ENCODE measurements at places on chromosomes 12 and 14.

- no peak for DNase-seq
These were observed 154.0 kb upstream of the NUDT4 start for GRCh38 chr12:93223440-93224426.

DNA sequence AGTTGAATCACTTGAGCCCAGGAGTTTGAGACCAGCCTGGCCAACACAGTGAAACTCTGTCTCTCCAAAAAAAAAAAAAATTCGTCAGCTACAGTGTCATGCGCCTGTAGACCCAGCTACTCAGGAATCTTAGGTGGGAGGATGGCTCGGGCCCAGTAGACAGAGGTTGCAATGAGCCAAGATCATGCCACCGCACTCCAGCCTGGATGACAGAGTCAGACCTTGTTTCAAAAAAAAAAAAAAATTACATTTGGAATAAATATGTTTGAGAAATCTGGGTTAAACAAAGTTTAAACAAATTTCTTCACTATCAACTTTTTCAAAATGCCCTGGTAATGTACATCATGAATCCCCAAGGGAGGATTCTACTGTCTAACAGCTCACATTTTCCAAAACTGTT, 187.0 kb upstream of the RASSF8 start:
- no peak for DNase-seq

DNA sequence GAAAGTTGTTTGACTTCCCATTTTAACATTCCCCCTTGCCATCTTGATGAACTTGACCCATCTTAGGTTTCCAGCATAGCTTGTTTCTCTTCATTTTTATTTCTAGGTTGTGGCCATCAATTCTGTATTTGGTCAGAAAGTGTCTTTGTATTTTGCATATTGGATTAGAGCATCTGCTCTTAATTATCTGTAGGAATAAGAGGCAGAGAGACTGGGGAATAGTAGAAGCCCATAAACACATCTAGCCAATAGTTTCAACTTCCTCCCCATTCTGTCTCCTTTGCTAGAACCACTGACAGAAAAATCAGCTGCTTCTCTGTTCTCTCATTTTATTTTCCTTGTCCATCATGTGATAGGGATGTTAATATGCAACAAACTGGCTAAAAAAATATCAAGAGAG, 8.2 kb downstream of the SOCS2 start:
- no peak for DNase-seq

GRCh38 chr14:32476532-32476931, 147.4 kb downstream of the AKAP6 start:
- no peak for DNase-seq

- no peak for DNase-seq
These were observed at the start of gene NFE2 for GRCh38 chr12:54300732-54301427. NFE2 (minus strand) TSS chr12:54301015; CDS start chr12:54295248, 5,767 bp downstream.

GRCh38 chr12:6774499-6775062, 2.3 kb downstream of the LAG3 start:
- no peak for DNase-seq

GRCh38 chr14:54622192-54622958, 55.4 kb downstream of the SAMD4A start:
- no peak for DNase-seq

DNA sequence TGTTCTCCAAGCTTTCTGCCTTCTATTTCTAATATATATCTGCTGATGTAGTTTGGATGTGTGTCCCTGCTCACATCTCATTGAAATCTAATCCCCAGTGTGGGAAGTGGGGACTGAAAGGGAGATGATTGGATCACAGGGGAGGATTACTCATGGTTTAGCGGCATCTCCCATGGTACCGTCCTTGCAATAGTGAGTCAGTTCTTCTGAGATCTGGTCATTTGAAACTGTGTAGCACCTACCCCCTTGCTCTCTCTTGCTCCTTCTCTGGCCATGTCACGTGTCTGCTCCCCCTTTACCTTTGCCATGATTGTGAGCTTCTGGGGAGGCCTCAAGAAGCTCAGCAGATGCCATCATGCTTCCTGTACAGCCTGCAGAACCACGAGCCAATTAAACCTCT, 26.2 kb upstream of the ALX1 start:
- DNase-seq: no peak

- DNase-seq: no peak
These were observed 1.6 kb downstream of the CTDSP2 start for GRCh38 chr12:57844709-57845477.

GRCh38 chr14:34498684-34499412, 36.8 kb upstream of the SPTSSA start:
- no peak for DNase-seq

DNA sequence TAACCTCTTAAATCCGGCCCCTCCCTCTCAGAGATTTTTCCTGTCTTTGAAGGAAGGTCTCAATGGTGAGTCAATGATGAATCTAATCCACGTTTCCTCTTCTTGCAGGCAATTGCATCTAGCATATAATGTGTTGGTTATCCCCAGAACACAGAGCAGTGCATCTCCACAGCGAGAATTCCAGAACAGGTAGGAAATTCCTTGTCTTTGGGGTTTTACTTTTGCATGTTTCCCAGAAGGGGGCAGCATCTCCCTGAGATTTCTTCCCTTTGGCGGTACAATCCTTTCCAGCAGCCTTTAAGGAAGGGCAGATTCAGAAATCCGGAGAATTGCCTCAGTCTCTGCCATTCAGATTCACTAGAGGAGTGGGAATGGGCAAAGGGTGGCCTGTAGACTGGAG, 128.0 kb downstream of the KCNA5 start:
- DNase-seq: no peak

DNA sequence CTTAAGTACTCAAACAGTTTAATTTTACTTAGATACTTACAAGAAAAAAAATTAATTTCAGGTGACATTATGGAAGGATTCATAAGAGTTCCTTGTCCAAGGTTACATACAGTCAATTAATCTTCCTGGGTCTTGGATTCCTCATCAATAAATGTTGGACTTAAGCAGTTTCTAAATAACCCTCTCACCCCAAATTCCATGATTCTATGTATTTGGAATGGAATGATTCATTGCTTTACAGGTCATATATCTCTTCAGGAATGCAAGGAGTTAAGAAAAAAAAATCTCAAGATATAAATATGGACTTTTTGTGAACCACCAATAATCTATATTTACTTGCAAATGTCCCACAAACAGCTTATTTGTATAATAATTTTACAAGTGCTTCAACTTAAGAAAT, 84.2 kb upstream of the BMP4 start:
- DNase-seq: no peak

DNA sequence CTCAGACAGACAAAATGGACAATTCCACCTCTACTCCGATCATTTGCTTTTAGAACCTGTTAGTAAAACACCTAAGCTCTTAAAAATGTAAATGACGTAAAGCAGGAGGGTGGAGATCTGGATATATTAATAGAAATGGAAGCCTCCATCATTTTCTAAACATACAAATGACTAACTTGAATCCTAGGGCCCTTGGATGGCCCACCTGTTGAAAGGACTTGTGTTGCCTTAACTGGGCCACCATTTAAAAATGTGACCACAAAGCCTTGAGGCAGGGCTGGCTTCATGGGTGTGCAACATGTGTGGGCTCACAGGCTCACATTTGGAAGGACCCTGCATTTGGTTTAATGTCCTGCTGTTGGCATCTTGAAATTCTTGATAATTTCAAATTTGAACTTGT, 131.5 kb upstream of the PRMT8 start:
- DNase-seq: no peak

- no peak for DNase-seq
These were observed 25.2 kb downstream of the LIMA1 start for GRCh38 chr12:50258167-50258551.

- no peak for DNase-seq
These were observed 2.4 kb upstream of the CFAP54 start for GRCh38 chr12:96486751-96487613.

- no peak for DNase-seq
These were observed 29.5 kb upstream of the INF2 start for GRCh38 chr14:104659764-104660523.

DNA sequence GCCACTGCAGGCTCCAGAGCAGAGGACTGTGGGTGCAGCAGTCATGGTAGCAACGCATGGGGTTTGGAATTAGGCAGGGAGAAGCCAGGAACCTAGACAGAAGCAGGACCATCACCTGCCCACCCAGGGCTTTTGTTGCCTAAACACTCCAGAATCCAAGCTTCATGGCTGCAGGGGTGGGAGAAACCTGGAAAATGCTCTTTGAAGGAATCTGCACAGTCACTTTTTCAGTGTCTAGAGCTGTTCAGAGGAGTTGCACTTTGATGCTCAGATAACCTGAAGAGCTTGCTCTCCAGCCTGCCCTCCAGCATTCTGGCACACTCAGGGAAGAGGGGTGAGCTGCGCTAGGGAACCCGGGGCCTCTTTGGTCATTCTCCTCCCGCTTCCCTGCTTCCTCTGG, 1.6 kb upstream of the CELA1 start:
- no peak for DNase-seq

DNA sequence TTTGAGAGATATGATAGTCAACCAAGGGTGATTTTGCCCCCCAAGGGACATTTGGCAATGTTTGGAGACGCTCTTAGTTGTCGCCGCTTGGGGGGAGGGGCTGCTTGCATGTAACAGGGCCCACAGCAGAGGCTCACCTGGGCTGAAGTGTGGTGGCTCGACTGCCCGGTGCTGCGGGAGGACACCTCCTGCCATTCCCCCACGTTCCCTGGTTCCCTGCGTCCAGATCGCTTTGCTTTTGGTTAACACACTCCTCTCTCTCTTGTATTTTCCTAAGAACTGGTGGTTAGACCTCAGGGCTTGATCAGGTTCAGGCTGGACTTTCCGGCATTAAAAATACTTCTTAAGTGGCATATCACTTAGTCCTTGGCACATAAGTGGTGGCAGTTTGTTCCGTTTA, 18.9 kb downstream of the PPP2R5C start:
- DNase-seq: no peak

GRCh38 chr12:108603743-108604142, 5.9 kb upstream of the TMEM119 start:
- DNase-seq: no peak

Measured in stimulated activated CD8-positive, alpha-beta memory T cell treated with anti-CD3 and anti-CD28 coated beads, Interleukin-4, amount 100 ng/mL, for 1 hour (primary cell).